NCI-H1417 (cell line): ENCODE measurements at places on chromosomes 5 and 9.

DNA sequence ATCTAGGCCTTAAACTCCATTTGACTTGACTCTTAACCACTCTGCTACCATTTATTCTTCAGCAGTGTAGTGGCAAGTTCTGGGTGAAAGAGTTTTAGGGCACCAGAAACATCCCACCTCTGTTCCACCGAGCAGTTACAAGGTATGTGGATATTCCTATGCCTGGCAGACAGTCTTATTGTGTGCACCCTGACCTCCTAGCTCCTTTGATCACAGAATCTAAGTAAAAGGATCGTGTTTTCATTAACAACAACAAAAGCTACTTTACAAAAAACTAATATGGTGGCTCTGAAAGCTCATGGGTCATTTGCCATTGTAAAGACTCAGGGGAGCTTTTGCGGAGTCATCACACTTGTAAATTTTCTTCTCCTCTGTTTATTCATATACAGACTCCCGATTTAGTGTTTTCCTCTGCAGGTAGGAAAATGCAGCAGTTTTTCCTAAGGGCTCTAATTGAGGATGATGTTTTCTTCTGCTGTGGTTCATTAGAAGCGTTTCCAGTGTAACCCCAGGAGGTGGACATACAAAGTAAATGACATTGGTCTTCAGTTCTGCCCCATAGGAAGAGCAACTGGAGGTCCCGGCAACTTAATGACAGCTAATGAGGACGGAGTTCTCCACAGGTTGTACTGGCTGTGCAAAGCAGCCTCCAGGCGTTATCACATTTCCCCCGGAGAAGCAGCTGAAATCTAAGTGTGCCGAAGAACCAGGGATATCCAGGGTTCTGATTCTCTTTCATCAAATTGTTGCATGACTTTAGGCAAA is 78.2 kb downstream of the ATP10B start:
- no peak for DNase-seq

DNA sequence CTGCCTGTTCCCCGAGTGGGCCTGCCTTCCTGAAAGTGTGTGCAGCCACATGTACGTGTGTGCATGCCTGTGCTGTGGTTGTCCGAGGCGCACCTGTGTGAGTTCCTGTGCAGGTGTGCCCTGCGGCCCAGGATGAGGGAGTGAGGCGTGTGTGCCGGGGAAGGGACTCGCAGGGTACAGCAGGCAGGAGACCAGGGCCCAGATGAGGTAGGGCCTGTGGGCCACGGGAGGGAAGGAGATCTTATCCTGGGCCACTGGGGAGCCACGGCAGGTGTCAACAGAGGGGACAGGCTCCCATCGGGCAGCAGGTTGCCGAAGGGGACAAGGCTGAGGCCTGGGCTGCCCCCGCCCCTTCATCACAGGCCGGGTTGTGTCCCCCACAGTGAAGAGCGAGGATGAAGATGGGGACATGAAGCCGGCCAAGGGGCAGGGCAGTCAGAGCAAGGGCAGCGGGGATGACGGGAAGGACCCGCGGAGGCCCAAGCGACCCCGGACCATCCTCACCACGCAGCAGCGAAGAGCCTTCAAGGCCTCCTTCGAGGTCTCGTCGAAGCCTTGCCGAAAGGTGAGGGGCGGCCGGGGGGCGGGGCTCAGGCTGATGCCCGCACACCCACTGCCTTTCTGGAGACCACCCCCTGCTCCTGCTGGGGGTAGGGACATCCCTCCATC is 79.2 kb downstream of the LMX1B start:
- no peak for DNase-seq

GRCh38 chr9:124256517-124257069 is 1.2 kb upstream of the NEK6 start:
- no peak for DNase-seq

- DNase-seq = no peak
Measured at GRCh38 chr9:135167356-135167755, 79.9 kb downstream of the OLFM1 start.

- DNase-seq = no peak
Measured at GRCh38 chr5:80483636-80484232, 4.2 kb upstream of the FAM151B start.

GRCh38 chr5:101326766-101327165 is 423.7 kb upstream of the ST8SIA4 start:
- DNase-seq = no peak

DNA sequence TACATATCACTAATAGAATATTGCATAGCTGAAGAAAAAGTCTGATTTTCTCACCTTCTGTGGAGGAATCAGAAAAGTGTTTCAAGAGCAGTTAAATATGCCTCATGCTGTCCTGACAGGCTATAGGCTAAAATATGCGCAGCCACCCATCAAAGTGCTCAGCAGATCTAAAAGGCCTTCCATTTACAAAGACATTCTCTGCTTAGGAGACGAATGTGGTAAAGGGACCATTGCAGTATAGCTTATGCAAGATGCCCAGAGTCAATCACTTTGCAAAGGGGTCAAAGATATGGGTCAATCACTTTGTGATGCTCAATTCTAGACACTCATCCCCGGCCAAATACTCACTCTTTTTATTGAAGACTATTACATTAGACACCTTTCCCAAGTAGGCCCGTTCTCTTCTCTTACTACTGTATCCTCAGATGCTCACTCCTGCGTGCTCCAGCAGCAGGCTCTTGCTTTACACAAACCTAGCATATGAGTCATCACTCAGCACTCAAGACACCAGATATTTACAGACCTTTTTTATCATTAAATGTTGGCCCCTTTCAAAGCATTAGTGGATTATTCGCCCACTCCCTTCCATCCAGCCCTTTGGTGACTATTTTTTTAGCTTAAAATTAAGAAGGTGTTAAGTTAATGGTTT is 568.2 kb upstream of the CDH18 start:
- no peak for DNase-seq

GRCh38 chr9:114278881-114279570 is 43.9 kb upstream of the ORM1 start:
- DNase-seq = no peak

GRCh38 chr5:35319333-35320002 is 89.2 kb upstream of the PRLR start:
- no peak for DNase-seq

- DNase-seq = no peak
Measured at GRCh38 chr5:150139334-150139733, 16.3 kb downstream of the PDGFRB start.

DNA sequence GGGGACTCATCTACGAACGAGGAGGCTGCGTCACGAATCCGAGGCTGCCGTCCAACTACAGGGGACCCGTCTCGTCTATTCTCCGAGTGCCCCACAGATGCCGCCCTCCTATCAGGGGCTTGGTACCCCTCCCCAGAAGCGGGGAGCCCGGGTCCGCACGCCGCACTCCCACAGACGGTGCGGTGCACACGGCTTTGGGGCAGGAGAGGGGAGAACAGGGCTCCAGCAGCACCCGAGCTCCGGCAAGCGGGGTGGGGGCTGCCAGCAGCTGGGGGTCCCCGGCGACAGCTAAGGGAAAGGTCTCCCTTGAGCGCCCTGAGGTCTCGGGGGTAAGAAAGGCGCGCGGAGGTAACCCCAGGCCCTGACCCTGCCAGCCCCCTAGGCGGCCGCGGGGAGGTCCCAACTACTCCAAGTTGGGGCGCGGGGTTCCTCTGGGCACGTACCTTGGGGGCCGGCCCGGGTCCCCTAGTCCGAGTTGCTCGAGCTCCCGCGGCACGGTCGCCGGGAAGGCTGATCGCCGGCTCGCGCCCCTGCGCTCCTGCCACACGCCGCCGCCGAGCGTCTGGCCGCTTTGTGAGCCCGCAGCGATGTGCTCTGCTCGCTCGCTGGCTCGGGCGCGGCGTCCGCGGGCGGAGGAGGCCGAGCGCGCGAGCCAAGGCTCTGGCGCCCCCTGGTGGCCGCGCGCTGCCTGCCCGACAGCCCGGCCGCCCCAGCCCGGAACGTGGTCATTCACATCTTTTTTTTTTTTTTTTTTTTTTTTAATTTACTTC is at the start of gene SPOCK1:
Gene SPOCK1 (minus strand): TSS at position 591 of the 770 bp plus-strand sequence.
- peak; percentile 81 for DNase-seq

DNA sequence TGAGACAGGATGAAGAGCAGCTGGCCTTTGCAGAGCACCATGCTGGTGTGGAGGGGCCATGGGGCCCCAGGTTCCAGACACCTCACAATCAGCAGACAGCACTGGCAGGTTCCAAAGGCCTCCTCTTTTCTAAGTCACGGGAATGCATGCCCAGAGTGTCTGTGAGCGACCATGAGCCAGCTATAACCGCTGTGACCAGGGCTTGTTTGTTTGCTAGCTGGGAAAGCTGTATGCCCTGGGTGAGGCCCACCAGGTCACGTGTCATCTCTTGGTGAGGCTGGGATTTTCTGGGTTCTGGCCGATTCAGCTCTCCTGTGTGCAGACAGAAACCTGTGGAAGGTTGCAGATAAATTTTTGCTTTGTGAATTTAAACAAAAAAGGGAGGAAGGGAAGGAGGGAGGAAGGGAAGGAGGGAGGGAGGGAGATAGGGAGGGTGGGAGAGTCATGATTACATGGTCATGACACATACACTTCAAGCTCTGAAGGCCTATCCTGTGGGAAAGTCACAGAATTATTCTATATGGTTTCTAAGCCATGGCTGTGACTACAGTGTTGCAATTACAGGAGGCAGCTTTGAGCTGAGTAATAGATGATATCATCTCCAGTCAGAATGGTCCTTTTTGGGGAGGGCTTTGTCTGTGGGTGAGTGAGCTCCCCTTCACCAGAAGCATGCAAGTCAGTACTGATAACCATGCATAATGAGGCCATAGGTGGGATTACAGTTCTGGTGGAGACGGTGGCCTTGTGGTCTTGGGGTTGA is 37.2 kb downstream of the PAPPA start:
- no peak for DNase-seq
